Stimulated activated naive B cell treated with anti-CD40 and anti-IgM and Interleukin-4, amounts not matched to agents 10 μg/mL and 1 μg/mL and 100 μg/mL, for 72 hours (primary cell): ENCODE measurements at places on chromosomes 7 and 10.

- DNase-seq: no peak
These were observed at the start of gene HK1 for GRCh38 chr10:69278446-69278963. TSS of gene HK1 (plus strand) at chr10:69278496.

DNA sequence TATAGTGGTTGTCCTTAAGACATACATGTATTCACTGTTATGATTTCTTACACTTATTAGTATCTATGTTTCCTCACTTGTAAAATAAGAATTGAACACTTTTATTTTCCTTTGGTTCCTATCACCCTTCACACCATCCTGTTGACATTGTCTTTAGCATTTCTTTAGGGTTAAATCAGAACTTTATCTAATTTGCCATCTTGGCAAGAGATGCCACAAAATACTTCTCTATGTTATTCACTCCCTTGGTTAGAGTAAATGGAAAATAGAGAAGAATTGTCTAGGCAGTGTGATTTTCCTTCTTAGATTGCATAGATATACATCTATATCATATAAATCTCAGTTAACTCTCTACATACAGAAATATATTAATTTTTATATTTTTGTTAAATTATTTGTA, 204.7 kb downstream of the SEMA3D start:
- no peak for DNase-seq

DNA sequence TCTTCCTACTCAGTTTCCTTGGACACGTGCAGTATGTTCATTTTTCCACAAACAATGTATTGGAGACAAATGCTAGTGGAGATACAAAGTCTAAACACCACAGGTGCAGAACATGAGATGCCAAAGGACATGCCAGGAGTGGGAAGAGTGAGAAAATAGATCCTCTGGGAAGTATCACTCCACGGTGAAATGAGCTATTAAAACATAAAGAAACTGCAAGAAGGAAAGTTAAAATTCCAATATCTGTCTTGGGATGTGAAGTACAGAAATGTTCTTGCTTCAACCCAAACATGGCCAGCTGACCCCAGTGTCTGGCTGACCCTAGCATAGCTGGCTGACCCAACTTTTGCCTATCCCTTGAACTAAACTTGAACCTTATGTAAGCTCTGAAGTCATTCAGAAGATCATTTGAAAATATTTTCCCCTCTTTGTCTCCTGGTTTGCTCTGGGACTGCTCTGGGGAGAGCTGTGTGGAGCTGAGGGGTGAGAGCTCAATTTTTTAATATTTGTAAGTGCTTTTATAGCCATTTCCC, 59.5 kb downstream of the FZD1 start:
- DNase-seq: no peak

DNA sequence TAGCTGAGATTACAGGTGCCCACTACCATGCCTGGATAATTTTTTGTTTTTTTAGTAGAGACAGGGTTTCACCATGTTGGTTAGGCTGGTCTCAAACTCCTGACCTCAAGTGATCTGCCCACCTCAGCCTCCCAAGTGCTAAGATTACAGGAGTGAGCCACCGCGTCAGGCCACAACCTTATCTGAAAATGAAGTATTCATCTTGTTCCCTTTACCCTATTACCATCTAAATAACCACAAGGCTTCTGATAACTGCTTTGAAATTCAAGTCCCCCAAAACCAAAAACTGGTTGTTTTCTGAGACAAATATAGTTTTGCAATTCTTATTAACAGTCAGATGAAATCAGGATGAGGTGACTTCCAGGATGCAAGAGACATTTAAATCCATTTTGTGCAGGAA, 2.4 kb downstream of the TCTN3 start:
- no peak for DNase-seq

- no peak for DNase-seq
These were observed 174.9 kb downstream of the LRMDA start for GRCh38 chr10:75606203-75606779.

DNA sequence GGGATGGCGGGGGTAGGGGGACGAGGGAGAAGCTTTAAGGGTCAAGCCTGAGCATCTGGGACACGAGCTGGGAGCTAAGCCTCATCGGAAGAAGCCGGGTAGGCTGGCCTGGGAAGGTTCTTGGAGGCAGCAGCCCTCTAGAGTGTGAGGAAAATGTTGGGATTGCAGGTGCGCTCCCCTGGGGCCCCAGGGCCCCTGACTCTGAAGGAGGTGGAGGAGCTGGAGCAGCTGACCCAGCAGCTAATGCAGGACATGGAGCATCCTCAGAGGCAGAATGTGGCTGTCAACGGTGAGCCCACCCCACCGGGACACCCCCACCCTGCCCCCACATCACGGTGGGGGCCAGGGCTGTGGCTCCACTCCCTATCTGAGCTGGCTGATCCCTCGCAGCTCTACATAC, 6.9 kb downstream of the ZYX start:
- no peak for DNase-seq

GRCh38 chr7:154968336-154969001, 34.5 kb downstream of the PAXIP1 start:
- no peak for DNase-seq

- DNase-seq: peak; percentile 46
These were observed 166.3 kb downstream of the NEURL1 start for GRCh38 chr10:103659674-103660363.

- DNase-seq: no peak
These were observed 43.8 kb downstream of the ENO4 start for GRCh38 chr10:116892907-116893685.

- no peak for DNase-seq
These were observed 238.3 kb downstream of the AGMO start for GRCh38 chr7:15323550-15323949.

DNA sequence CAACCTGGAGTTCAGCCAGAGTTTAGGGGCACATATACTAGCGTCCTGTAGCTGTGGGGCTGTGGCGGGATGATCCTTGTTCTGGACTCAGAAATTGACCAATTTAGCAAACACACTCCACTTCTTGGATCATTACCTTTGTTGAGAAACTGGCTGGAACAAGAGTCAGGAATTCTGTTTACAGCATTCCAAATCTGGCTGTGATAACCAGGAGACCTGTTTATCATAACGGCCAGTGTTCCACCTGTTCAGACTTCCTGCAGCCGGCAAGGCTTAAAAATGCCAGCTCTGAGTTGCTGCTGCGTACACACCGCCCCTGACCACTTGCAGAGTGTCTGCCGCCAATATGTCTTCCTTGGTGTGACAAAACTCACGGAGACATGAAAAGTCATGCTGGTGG, 64.8 kb downstream of the ARMC3 start:
- no peak for DNase-seq

DNA sequence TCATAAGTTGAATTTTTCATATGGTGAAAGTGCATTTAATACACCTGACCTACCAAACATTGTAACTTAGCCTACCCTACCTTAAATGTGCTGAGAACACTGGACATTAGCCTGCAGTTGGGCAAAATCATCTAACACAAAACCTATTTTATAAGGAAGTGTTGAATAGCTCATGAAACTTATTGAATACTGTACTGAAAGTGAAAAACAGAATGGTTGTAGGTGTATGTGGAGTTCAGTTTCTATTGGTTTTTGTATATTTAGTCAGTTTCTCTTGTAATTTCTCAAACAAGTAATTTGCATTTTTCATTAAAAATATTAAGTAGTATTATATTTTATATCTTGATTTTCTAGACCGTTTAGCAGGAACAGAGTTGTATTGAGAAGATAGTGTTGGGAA, 15.3 kb downstream of the CCDC7 start:
- no peak for DNase-seq

DNA sequence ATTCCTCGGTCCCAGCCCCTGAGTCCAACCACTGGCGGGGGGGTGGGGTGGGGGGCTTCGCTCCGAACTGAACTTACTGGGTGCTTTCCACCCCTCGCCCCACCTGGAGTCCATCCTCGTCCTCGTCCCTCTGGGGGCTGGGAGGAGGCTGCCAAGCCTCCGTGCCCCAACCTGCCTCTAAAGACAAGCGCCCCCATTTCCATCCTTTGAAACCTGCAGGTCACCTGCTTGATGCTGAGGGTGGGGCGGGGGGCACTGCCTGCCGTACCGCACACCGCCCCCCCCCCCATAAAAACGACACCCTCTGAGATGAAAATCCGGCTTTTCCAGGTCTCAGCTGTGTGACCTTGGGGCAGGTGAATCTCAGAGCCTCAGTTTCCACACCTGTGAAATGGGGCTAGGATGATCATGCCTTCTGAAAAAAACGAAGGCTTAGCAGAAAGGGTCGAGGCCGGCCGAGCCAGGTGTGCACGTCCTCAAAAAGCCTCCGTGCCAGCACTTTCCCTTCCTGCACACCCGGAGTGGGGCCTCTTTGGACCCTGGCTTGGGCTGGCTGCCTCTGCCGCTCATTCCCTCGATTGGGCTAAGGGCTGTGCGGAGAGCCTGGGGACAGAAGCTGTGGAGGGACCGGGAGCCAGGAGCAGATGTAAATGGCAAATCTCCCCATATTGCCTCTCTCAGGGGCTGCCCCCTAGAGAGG, 967 bp downstream of the ELFN1 start:
- DNase-seq: no peak

DNA sequence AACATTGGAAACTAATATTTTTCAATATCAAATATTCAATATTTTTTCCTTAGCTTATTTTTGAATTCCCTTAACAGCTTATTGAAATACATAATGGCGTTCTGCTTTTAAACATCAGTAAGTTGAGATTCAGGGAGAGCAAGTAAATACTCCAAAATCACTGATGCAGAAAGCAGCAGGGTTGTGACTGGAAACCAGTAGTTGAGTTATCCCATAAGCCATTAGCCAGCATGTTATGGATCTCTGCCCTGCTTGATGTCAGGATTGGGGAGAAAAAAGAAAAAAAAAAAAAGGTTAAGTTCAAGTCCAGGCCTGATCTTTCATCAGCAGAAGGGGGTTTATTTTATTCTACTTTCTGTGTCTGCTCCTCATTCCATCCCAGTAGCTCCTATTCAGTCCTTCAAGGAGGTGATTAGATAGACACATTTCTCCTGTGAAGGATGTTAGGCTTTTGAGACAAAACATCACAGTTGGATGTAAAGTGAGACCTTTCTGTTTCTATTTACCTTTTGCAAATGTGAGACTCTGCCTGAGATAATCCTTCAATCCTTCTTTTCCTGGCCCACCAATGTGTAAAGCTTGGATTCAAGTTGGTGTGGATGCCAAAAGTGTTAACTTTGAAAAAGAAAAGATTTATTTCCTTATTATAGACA, 110.9 kb upstream of the HDAC9 start:
- DNase-seq: no peak

GRCh38 chr7:127932496-127932895, 98.7 kb downstream of the LRRC4 start:
- no peak for DNase-seq

GRCh38 chr10:45452743-45453452, 78.9 kb downstream of the ALOX5 start:
- no peak for DNase-seq
